ENCODE measurements at places on chromosomes 5 and 9.
A peak's percentile ranks its signal among the peaks of the same experiment; 100 is the strongest.

GRCh38 chr5:168366116-168366515, 74.7 kb downstream of the WWC1 start:
- no peak for DNase-seq

- peak; percentile 56 for DNase-seq
Measured at GRCh38 chr9:128203707-128204551, 750 bp downstream of the DNM1 start.

DNA sequence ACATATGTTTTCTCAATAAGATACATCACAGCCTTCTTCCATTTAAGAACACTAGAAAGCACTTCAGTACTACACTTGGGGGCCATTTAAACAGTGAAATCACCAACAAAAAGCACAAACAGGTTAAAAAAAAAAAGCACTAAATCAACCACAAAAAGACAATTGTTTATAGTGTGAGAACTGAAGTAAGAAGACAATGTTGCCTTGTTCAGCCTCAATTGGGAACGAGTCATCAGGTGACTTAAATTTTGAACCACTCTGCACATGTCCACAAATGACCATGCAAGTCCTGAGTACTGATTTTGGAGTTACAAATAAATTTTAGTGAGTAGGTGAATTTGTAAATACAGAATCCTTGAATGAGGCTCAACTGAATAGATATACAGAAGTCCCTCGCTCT, 37.2 kb upstream of the HNRNPA0 start:
- DNase-seq: no peak

DNA sequence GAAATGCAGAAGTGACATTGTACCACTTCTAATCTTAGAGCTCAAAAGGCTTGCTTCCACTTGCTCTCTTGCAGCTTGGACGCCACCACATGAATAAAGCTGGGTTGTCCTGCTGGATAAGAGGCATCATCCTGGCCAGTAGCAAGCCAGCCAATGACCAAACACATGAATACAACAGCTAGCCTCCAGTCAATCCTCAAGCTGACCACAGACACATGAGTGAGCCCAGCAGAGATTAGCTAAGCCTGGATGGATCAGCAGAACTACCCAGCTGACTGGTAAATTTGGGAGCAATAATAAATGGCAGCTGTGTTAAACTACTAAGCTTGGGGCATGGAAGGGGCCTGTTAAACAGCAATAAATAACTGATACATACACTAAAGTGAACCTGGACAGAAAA, 121.1 kb upstream of the SLC12A2 start:
- no peak for DNase-seq

- peak; percentile 66 for DNase-seq
Measured at GRCh38 chr9:14180093-14180959, 133.6 kb downstream of the NFIB start.

DNA sequence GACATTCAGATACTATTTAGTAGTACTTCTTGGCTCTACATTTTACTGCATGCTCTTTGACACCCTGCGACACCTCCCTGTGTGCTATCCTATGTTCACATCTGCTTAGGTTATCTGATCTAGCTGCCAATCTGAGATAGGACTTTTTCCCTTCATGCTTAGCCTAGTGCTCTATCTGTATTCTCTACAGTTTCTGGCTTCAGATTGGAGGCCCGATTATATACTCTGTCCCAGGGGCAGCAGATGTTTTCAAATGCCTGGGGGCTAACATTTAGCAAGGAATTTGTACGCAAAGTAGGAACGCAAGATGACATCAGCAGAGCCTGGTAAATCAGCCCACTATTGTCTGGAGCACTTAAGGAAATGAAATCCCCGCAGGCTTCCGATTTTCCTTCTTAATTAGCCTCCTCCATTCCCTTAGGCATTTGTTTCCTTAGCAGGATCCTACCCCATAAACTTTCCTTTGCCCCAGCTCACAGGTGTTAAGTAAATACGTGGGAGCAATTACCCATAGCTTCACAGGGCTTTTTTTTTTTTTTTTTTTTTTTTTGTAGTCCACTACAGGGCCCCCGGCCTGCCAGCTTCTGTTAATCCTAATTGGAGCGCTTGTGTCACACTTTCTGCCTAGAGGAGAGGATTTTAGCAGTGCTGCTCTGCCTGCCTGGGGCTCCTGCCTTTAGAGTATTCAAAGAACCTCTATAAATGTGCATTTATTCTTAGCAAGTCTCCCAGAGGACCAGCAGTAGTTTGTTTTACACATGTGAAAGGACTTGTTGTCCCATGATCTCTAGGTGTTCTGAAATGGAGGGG, 61.1 kb upstream of the LPAR1 start:
- DNase-seq: no peak

- no peak for DNase-seq
Measured at GRCh38 chr9:34891386-34891785, 66.7 kb upstream of the PHF24 start.

DNA sequence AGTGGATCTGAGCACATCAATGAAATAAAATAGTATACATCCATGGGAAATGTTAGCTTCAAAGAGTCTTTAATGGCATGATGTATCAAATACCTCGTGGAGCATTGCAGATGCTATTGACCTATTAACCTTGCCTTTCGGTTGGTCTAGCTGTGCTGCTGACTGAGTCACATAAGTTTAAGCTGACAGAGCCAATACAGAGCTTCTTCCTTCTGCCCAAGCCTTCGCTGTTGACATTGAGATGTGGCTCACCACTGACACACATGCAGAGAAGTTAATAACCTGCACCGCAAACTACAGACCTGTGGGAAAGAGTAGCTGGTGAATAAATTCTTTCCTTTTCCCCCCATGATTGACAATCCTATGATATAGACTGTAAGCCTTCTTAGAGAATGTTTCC, 78.2 kb downstream of the LURAP1L start:
- DNase-seq: no peak

GRCh38 chr5:168962306-168962705, 338.6 kb downstream of the SLIT3 start:
- DNase-seq: no peak

DNA sequence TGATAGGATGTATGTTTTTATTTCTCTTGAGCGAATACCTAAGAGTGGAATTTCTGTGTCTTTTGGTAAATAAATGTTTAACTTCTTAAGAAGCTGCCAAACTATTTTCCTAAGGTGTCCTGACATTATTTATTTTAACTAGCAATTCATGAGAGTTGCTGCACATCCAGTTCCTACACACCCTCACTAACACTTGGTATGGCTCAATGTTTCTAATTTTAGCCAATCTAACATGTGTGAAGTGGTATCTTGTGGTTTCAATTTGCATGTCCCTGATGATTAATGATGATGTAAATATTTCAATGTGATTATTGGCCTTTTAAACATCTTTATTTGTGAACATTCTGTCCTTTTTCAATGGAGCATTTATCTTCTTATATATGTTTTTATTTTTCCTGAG, 2095.5 kb upstream of the C9orf72 start:
- no peak for DNase-seq

- DNase-seq: peak; percentile 35
Measured at GRCh38 chr9:137902646-137903045, 25.1 kb downstream of the CACNA1B start.

DNA sequence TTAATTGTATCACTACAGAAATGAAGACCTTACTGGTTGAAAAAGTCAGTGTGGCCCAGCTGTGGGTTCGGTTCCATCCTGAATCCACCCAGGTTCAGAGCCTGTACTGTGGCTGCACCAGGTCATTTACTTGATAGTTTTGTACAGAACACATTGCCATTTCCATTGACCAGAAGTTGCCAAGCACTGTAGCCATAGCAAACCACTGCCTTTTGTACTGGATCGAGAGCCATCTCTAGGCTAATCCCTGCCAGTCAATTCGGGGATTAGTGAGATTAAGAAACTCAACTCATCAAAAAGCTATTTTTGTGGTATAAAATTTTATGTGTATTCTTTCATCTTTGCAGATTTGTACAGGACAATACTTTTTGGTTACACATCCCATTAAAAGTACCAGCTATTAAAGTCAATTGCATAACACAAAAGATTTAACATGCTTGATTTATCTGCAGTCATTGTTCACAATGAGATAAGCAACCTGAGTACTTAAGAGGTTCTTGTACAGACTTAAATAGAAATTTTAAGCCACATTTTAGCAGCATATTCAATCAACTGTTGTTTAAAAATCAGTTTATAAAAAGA, 108.5 kb upstream of the OTULINL start:
- DNase-seq: no peak

GRCh38 chr5:56273376-56273955, 40.3 kb upstream of the ANKRD55 start:
- no peak for DNase-seq

DNA sequence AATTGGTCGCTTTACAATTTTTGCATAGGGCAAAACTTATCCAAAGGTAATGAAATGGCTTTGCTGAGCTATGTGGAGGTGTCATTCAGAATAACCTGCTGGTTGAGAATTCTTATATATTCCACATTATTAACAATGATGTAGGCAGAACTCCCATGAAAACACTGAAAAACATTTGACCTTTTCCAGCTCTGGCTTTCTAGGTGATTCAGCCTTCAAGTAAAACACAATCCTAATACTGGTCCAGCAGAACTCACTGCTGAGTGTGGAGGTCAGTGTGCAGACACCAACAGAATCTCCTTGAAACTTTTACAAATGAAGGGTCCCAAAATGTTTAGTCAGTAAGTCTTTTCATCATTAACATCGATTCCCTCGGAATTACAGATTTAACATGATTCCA, 162.0 kb upstream of the EFNA5 start:
- DNase-seq: no peak

- DNase-seq: no peak
Measured at GRCh38 chr9:89295400-89295799, 15.6 kb upstream of the CKS2 start.

GRCh38 chr5:23639326-23639725, 131.9 kb downstream of the PRDM9 start:
- no peak for DNase-seq

- no peak for DNase-seq
Measured at GRCh38 chr5:2263763-2264162, 381.0 kb upstream of the IRX4 start.

DNA sequence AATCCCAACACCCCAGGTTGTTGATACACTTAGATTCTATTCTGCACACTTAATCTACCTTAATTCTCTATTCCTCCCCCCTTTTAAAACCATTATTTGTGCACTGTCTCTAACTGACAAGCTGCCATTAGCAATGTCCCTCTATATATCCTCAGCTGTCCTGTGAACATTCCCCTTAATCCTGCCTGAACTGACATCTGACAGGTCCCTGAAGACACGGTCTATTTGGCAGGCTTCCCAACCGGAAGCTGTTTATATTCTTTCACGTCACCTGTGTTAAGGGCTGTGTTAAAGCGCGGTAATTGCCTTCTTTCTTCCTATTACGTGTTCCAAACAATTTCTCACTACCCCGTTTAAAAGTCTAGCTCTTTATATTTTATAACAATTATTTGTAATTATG, 277.3 kb downstream of the CDH9 start:
- no peak for DNase-seq

DNA sequence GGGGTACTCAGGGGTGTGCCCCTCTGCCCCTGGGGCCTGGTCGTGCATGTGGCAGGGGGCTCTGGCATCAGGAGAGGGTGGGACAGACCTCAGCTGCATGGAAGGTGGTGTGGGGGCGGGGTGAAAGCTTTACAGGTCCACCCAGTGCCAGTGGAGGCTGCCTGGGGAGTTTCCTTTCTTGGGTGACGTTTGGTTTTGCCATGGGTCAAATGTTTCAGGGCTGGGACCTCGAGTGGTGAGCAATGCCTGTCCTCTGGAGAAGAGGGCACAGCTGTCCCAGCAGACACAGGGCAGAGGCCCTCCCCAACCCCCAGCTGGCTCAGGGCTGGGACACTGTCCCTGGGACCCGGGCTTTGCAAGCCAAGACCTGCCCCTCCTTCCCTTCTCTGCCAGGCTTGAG, 3.6 kb downstream of the RXRA start:
- peak; percentile 53 for DNase-seq

DNA sequence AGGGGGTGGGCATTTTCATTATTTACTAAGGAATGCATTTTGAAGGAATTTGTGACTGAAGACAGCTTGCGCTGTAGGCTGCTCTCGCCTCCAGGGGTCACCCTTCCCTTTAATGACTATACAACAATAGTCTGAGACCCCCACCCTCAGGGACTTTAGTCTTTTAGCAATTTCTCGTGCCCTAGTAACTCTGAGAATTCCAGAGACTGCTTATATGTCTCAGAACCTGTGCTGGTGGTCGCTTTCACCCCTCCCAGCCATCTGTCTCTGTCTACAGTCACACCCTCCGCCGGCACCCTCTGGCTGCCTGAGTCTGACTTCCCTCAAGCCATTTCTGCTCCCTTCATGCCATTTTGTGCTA, 671.4 kb downstream of the NR2F1-AS1 start:
- DNase-seq: no peak

DNA sequence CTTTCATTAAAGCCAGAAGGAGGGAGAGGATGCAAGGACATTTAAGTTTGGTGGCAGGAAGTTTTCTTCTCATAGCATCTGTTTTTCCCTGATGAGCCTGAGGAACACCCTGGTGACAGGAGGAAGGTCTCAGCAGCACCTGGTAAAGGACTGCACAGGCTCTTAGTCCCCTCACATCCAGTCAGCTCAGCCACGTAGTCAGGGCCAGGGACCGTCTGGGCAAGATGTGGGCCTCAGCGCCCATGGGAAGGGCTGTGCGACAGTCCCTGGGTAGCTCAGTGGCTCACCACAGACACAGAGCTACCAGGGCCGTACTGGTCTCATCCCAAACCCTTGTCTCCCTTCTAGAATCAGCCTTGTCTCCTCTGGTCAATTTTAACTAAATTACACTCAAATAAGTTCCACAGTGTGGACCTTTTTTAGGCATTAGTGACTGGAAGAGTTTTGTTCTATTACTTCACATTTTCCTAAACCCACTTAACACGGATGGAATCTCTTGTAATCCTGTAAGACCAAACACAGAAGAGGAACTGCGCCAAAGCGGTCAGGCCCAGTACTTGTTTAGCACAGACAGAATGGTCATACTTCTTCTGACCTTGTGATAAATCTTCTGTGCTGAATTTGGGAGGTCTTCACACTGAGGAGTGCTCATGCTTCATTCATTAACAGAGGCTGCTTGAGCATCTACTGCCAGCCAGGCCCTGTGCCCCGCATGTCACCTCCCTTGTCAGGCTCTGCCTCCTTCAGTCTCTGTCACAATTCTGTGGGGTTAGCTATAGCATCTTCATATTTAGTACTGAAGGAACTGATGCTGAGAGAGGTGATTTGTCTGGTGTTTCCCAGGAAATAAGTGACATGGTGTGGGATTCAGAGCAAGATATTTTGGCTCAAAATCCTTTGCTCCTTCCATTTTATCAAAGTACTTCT, 91.4 kb downstream of the ANGPTL2 start:
- DNase-seq: no peak

DNA sequence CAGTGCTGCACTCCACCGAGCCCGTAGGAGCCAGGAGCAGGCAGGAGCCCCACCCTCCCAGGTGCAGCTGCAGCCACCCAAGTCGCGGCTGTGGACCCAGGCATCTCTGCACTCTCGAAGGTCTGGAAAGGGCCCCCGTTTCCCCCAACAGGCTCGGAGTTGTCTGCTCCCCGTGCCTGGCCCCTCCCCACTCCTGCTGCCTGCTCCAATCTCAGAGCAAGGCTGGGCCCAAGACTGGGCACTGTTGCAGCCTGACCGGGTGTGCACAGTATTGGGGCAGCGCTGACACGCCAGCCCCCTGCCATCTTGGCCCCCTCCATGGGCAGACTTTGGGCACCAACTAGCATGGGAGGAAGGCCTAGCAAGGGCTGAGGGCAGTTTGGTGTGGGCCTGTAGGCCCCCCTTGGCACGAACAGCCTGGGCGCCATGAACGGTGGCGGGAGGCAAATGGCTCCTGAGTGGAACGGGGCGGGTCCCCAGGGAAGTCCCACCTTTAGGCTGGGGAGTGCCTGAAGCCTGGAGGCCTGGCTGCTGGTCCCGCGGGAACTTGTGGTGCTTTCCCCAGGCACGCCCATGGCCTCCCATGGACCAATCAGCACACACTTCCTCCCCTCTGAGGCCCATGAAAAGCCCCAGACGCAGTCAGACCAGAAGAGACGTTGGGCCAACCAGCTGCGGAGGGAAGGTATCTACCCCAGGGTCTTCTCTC, 60.4 kb downstream of the PSAT1 start:
- no peak for DNase-seq

Measured in Right ventricle myocardium superior (tissue), 1 donor.